GF-D8 (cell line): ENCODE measurements at places on chromosomes 7 and 10.

DNA sequence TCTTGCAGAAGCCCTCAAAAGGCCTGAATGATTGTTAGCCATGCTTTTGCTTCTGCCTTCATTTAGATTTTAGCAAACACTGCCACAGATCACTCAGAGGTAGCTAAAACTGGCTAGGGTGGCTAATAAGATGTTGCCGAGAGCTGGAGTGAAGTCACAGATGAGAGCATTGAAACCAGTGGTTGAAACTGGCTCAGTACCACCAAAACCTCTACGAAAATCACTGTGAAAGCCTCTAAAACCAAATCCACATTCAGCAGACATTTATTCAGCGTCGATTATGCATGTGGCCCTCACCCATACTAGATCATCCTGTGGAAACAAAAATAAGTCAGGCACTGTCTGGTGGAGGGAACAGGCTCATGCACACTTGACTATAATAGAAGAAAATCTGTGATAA is 50.8 kb downstream of the PIK3CG start:
- DNase-seq, result no peak

- DNase-seq, result peak; percentile 19
These were observed 4.6 kb downstream of the GTPBP4 start for GRCh38 chr10:992871-993270.

DNA sequence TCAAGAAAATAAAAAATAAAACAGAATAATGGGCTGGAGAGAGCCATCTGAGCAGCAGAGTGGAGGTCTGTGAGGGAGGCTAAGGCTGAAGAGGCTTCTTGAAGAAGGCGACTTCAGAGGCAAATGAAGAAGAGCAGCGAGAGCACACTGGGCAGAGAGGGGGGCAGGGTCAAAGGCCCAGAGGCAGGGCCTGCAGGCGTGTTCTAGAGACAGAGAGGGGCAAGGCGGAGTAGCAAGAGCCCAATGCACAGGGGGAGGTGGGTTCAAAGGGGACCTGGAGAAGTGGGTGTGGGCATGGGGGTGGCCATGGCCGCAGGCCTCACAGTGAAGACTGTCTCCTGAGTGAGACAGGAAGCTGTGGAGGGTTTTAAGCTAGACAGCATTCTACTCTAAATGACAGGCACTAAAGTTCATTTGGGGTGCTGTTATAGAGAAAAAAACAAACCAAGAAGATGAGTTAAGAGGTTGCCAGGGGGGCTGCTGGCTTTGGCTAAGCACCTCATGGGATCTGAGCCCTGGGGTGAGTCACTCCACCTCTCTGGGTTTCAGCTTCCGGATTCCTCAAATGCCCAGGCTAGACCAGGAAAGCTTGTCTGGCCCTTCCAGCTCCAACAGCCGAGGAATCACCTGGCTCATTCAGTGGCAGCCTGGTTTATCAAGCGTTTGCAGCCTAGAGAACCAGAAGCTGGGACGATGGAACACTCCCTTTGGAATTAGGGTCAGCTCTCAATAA is 81.7 kb downstream of the DLG5 start:
- DNase-seq, result no peak

DNA sequence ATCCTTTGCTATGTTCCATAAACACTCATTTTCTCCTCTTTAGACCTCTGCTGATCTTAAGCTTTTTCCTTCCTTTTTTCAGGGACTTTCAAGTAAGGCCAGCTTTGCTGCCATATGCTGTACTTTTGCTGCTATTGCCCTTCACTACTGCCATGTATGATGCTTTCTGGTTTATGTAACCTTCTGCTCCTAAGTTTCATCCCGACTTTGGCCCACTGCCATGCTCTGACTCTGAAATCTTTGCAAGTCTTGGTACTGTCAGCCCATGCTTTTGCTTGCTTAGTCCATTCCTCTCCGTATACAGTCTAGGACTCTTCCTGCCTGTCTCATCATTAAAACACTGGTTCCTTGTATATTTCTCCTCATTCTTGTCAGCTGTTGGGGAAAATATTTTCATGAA is 152.4 kb downstream of the RNF133 start:
- DNase-seq, result no peak

DNA sequence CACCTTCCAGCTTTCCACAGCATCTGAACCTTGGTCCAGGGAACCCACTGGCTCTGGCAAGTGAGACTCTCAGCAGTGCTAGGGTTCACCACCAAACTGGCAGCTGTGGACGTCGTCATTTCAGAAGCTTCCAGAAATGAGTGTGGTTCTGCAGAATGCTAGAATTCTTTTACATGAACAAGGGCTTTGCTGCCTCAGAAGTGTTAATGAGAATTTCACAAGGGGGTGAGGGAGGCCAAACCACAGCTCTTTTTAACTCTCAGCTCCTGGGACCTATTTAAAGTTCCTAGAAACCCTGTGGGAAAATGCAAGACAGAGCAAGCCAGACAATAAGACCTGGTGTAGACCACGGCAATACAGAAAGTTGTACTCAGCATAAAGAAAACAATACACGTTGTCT is 129.3 kb upstream of the BET1 start:
- no peak for DNase-seq

GRCh38 chr10:126408953-126409641 is 20.8 kb upstream of the ADAM12 start:
- DNase-seq, result no peak

DNA sequence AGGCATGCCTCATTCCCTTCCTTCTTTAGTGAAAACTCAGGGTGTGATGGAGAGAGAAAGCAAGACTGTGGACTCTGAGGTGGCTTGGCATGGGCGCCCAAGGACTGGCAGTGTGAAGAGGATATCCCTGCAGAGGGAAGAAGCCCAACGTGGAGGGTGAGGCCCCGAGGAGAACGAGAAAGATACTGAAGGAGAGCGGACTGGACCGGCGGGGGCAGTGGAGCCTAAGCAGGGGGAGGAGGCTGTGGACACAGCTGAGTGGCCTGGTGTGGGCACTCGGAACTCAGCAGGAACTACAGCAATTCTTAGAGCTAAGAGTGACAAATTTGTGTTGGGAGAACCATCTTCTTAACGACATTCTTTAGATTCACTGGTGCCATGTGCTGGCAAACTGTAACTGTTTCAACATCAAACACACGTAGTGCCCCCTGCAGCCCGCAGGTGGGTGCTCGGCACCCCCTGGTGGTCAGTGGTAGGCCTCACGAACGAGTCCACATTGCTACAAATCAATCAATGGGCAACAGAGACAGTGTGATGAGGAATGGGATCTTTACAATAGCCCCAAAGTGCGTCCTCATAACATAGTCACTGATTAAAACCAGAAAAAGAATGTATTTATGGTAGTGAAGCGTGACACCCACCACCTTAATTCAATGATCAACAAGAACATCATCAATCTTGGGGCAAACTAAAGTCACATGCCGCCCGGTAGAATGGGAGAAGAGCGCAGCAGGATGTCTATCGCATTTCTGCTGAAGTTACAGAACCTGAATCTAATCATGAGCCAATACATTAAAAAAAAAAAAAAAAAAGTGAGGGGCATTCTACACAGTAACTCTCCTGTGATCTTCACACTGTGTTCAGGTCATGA is 2.0 kb upstream of the SFTPA1 start:
- DNase-seq, result no peak

GRCh38 chr10:35895331-35895730 is 253.2 kb upstream of the FZD8 start:
- no peak for DNase-seq

DNA sequence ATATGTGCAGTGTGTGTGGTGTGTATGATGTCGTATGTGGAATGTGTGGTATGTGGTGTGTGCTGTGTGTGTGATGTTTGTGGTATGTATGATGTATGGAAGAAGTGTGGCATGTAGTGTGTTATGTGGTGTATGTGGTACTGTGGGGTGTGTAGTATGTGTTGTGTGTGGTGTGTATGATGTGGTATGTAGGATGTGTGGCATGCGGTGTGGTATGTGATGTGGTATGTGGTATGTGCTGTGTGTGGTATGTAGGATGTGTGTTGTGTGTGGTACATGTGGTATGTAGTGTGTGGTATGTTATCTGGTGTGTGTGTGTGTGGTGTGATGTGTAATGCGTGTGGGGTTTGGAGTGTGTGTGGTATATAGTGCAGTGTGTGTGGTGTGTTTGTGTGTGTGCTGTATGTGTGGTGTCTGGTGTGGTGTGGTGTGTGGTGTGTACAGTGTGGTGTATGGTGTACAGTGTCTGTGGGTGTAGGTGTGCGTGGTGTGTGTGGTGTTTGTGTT is 129.6 kb downstream of the ATP6V0E2 start:
- DNase-seq, result no peak

- DNase-seq, result no peak
These were observed 10.8 kb downstream of the KCNH2 start for GRCh38 chr7:150967349-150967748.

DNA sequence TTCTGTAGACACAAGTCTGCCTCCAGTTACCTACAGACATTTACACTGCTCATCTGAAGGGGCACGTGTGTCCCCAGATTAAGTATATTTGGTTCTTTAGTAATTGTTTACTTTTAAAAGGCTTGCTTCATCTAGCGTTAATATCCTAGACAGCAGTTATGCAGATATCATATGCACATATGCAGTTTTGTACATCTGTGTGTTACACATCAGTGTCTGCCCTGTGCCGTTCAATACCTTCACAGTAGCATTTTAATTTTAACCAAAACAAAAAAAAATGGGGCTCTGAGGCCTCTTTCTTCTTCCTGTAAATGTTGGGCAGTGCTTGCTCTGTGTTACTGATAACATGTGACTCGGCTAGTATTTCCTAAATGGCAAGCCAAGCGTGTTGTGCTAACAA is 331.4 kb upstream of the MGMT start:
- DNase-seq, result no peak

- no peak for DNase-seq
These were observed 157.7 kb upstream of the PRR15 start for GRCh38 chr7:29405891-29406290.

- no peak for DNase-seq
These were observed 141.2 kb downstream of the MLLT10 start for GRCh38 chr10:21675157-21675796.

GRCh38 chr7:108329514-108329913 is 126.7 kb downstream of the NRCAM start:
- DNase-seq, result no peak

- DNase-seq, result no peak
These were observed 16.9 kb downstream of the HBP1 start for GRCh38 chr7:107185716-107186115.

DNA sequence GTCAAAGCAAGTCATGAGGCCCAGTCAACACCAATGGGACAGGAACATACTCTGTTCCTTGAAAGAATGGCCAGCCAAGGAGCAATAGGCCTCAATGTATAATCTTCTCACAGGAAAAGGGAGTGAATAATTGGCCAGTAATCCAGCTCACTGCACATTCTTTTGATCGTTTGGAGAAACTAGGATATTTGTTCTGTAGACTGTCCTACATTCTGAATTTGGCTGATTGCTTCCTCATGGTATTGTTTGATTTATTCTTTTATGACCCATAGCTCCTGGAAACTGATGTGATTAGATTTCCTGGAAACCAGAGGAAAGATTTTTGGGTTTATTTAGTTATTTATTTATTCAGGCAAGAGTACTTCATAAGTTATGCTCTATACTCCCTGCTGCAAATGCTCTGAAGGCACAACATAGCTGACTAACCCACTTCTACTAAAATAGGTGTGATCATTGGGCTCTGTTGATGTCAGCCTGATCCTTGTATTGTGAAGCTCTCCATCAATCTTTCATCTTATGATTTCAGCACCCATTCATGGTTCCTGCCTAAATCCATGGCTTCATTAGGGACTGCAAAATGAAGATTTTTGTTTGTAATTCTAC is 745.2 kb downstream of the SUGCT start:
- DNase-seq, result no peak

- DNase-seq, result no peak
These were observed 175.9 kb upstream of the TAC1 start for GRCh38 chr7:97555857-97556421.

- no peak for DNase-seq
These were observed 89.1 kb upstream of the IFRD1 start for GRCh38 chr7:112361154-112361553.

DNA sequence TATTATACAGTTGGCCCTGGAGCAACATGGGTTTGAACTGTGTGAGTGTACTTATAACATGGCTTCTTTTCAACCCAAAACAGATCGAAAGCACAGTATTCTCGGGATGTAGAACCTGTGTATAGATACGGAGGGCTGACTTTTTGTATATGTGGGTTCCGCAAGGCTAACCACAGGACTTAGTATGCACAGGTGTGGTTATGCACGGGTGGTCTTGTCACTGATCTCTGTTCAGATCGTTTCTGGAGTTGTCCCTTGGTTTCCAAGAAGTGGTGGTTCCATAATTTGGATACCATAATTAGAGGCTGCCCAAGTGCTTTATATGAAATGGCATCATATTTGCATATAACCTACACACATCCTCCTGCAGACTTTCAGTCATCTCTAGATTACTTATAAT is 10.9 kb upstream of the BHLHA15 start:
- no peak for DNase-seq

DNA sequence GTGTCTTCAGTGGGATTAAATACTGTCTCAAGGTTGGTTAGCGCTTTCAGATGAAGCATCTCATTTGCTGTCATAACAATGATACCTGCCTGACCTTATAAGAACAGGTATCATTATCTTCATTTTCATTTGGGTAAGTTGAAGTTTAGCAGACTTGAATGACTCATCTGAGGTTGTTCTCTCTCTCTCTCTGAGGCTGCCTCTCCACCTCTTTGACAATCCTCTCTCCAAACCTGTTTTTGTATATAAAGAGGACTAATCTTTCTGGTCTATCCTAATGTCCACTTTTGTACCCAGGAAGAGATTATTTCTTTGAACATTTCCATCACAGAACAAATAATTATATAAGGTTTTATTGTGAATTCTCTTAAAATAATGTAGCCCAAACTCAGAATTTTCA is 291.4 kb downstream of the KLF6 start:
- no peak for DNase-seq

- DNase-seq, result no peak
These were observed 129.4 kb downstream of the SLC16A9 start for GRCh38 chr10:59580026-59580863.

- no peak for DNase-seq
These were observed 45.3 kb downstream of the LRRC72 start for GRCh38 chr7:16571941-16572340.

DNA sequence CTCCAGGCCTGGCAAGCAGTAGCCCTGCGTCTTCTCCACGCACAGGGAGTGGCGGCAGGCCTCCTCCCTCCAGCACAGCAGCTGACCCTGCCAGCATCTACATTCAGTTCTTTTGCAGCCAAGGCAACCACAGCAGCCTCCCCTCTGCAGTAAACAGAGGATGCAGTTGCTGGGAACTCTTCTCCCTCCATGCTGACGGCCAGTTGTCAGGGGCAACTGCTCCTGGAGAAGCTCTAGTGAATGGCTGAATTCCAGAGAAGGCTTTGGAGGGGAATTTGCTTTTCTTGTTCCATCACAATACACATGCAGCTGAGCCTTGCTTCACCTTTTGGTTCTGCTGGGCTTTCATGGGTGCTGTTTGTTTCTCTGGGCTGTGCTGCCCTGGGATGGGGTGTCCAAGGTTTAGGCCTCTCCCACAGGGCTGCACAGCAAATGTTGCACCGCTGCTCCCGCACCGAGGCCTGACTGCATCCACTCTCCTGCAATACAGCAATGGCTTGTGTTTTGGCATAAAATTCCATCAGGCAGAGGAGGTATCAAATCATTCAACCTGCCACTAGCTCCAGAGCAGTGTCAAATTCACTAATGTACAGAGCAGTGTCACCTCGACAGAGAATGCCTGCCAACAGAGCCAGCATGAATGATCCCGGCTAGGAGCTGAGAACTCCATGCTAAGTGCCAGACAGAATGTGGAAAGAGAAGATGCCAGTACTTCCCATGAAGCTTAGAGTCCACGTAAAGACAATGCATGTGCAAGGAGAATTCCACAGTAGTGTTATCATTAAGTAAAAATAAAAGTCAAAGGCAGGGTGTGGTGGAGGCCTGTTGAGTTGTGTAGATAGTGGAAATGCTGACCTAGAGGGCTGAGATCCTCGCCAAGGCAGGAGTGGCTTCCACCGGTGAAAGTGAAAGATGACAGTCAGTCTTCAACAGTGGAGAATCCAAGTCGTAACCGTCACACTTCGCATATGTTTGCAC is 399.6 kb downstream of the DPP6 start:
- DNase-seq, result no peak
